ENCODE measurements at places on chromosomes 3 and 15. TPM values are rescaled to one million over a fixed set of nuclear protein-coding genes. Genes with fewer than 3 reads are reported as not detected.

- no peak for DNase-seq
Measured at GRCh38 chr3:66442254-66443117, 58.3 kb downstream of the LRIG1 start.

- DNase-seq, result no peak
Measured at GRCh38 chr3:81983382-81983781, 221.9 kb upstream of the GBE1 start.

DNA sequence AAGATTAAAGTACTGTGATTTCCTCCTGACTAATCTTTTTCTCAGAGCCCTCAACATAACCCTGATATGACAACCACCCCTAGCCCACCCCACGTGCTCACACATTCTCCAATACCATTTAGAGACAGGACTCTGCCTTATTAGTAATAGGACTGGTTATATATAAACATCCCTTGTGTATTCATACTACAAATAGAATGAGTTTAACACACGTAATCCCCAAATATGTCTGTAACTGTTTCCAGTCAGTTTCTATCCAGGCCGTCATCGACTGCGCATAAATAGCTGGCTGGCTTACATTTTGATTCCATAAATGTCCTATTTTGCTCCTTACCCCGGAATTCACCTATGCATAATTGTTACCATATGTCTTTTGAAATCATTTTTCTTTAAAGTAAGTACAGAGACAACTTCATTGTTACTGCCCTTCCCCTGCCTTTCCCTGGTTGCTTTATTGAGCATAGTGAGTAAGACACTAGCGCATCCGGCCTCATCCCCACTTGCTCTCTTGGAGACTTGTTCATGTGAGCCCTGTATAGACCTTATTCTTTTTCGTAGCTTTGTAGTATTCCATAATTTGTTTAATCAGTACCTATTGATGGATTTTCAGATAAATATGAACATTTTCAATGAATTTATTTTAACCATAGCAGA is 3.5 kb upstream of the P2RY14 start:
- no peak for DNase-seq

GRCh38 chr15:89105147-89105546 is 16.9 kb downstream of the ABHD2 start:
- peak; percentile 43 for DNase-seq

GRCh38 chr15:65028921-65029735 is at the start of gene MTFMT:
MTFMT (minus strand) TSS chr15:65029639; CDS start chr15:65029613, 26 bp downstream.
- peak; percentile 70 for DNase-seq

- no peak for DNase-seq
Measured at GRCh38 chr3:99167071-99167470, 265.6 kb upstream of the DCBLD2 start.

DNA sequence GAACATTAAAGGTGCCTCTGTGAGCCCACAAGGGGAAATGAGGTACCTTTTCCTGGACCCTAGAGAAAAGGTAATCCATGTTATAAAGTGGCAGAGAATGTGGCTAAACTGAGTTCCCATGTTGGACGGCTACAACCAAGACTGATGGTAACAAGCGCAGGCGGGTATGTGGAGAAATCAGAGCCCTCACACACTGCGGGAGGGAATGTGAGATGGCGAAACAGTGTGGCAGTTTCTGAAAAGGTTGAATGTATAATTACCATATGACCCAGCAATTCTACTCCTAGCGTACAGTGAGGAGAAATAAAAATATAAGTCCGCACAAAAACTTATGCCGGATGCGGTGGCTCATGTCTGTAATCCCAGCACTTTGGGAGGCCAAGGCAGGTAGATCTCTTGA is 24.1 kb upstream of the SHISA5 start:
- DNase-seq, result no peak

- no peak for DNase-seq
Measured at GRCh38 chr15:95174301-95175259, 943.2 kb downstream of the MCTP2 start.

- DNase-seq, result peak; percentile 63
Measured at GRCh38 chr15:94844538-94845389, 613.4 kb downstream of the MCTP2 start.

- DNase-seq, result no peak
Measured at GRCh38 chr3:42741796-42742195, 31.3 kb downstream of the CCDC13 start.

DNA sequence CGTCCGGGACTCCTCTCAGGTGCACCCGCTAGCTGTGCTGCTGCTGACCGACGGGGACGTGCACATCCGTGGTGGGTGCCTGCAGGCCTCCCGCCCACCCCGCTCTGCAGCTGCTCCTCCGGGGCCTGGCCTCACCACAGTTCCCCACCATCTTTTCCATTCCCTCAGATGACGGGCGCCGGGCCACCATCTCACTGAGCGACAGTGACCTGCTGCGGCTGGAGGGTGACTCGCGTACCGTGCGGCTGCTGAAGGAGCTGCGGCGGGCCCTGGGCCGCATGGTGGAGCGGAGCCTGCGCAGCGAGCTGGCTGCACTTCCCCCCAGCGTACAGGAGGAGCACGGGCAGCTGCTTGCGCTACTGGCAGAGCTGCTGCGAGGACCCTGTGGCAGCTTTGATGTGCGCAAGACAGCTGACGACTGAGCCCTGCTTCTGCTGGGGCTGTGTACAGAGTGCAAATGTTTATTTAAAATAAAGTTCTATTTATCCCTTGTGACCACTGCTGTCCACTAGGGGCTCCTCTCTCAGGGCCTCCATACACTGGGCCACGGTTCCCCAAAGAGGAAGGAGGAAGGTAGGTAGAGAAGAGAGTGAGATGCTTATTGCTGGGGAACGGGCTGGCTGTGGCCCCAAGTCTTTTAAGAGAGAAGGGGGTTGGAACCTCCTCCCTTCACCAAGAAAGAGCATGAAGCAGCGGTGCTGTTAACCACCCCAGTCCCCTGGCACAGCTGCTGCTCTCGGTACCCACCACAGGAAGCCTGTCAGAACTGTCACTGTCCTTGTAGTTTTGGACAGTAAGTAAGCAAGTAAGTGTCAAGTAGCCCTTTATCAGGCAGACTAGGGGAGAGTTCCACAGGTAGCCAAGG is 47.0 kb downstream of the DHX30 start:
- DNase-seq, result no peak

DNA sequence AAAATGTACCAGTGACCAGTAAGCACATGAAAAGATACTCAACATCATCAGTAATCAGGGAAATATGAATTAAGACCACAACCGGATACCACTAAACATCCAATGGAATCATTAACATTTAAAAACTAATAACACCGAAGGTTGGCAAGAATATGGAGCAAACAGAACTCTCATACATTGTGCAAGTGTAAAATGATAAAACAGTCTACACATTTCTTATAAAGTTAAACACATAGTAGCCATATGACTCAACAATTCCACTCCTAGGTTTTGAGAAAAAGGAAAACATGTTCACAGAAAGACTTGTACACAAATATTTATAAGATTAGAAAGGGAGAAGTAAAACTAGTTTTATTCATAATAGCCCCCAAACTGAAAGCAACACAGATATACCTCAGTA is 60.3 kb upstream of the SLCO2A1 start:
- DNase-seq, result no peak

- DNase-seq, result no peak
Measured at GRCh38 chr3:156230278-156230900, 110.0 kb downstream of the KCNAB1 start.

GRCh38 chr3:157475921-157476414 is 27.2 kb downstream of the VEPH1 start:
- no peak for DNase-seq

GRCh38 chr3:115617591-115617990 is 5.7 kb upstream of the GAP43 start:
- DNase-seq, result no peak

- no peak for DNase-seq
Measured at GRCh38 chr3:141875893-141876380, 506 bp upstream of the ATP1B3 start.

DNA sequence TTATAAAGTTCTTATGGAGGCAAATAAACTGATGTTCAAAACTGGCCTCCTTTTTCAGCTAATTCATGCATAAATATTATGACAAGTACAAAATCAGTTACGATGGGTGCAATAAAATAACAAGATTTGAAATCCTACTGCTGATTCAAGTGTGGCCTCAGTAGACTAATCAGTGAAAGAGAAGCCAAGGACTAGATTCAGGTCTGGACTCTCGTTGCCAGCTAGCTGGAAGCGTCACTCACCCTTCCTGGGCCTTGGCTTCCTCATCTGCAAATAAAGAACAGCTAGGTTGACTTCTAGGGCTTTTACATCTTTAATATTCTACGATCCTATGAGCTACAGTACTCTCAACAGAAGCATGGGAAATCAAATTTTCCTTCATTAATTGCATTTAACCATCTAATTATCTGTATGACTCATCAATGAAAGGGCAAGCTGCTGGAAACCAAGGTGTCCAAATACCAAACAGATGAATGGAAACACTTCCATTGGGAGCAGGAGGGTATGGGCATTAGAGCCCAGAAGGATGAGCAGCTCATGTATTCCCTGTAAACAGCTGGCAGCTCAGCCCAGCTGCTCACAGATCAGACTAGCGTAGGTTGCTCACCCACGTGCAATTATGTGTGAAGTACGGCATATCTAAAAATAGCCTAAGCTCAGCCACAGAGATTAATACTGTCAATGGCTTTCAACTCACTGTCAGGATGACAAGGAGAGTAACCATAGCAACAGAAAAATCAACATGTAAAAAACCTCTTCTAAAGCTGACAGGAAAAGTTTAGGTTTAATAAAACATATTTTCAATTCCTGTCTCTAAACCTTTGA is 294.8 kb downstream of the PLCL2 start:
- no peak for DNase-seq

DNA sequence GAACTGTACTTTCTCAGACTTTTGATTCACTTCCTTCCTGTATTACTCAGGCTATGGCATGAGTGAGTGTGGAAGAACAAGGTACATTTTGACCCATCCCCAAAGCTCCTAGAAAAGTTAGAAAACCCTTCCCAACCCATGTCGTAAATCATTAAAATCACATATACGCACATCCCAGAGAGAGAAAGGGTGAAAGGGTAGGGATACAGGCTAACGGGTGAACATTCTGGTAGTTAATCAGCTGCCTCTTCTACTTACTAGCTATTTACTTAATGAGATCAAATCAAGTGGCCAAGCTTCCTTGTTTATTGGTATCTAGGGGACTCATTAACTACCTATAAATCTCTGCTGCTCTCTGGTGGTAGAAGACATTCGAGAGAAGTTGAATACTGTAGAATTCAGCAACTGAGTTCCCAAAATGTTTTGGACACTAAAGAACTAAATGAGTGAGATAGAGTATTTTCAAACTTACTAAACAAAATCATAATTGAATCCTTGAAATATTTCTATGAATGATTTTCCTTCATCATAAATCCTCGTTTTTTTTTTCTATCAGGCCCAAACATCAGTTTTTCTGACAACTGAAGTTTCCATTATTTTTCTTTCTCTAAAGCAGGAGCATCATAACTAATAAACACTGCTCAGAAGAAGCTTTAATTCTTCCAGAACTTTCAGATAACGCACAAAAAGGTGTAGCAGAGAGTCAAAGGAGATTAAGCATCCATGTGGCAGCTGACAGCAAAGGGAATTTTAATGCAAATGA is 124.2 kb downstream of the IMPG2 start:
- DNase-seq, result peak; percentile 35

GRCh38 chr3:14829811-14830210 is 11.0 kb downstream of the FGD5 start:
- no peak for DNase-seq

DNA sequence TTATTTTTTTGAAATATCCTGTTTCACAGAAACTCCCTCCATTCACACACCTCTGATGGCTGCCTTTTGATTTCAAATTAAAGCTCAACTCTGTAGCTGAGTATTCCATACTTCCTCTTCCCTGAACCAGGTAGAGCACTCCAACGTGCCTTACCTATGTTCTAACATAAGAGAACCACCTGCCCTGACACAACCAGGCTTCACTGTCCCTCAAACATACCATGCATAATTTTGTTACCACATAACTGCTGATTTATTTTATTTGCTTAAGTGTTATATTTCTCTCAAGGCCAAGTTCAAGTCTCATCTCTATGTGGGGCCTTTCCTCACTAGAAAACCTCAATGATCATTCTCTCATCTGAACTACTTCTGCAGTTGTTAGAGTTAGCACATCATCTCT is 209.7 kb downstream of the P3H2 start:
- DNase-seq, result no peak

- DNase-seq, result no peak
Measured at GRCh38 chr15:69478259-69478781, 25.7 kb downstream of the RPLP1 start.

GRCh38 chr3:69012100-69012799 is 1.2 kb downstream of the EOGT start:
- DNase-seq, result peak; percentile 32

- no peak for DNase-seq
Measured at GRCh38 chr3:4113811-4114522, 189.2 kb upstream of the SETMAR start.

DNA sequence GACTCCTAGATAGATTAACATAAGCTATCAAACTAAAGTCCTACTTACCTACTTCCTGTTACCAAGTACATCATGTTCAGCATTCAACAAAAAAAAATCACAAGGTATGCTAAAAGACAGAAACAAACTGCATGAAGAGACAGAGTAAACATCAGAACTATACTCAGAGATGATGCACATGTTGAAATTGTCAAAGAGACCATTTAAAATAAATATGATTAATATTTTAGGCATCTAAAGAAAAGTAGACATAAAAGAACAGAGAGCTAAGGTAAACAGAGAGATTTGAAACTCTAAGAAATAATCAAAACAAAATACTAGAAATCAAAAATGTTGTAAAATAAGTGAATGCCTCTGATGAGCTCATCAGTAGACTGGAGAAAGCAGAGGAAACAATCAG is 224.8 kb upstream of the STAC start:
- DNase-seq, result no peak

- DNase-seq, result no peak
Measured at GRCh38 chr3:171227828-171228227, 201.3 kb upstream of the SLC2A2 start.

DNA sequence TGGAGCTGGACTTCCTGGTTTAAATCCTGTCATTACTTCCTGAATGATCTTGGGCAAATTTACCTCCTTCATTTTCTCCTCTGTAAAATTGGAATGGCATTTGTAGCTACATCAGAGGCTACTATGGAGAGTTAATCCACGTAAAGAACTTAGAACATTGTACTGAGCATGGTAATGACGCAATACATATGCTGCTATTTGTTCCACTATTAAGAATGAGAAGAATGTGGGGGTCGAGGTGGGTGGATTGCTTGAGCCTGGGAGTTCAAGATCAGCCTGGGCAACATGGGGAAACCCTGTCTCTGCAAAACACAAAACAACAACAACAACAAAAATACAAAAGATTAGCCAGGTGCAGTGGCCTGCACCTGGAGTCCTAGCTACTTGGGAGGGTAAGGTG is 250.6 kb downstream of the RYR3 start:
- DNase-seq, result no peak

The IMPG2 gene
- polyA plus RNA-seq, result 0.51 TPM

The LRRC28 gene
- 35.8 TPM for polyA plus RNA-seq

The P2RY1 gene
- polyA plus RNA-seq, result 2.6 TPM

The AHSG gene
- polyA plus RNA-seq, result 0.33 TPM

The TMCO5A gene
- not detected for polyA plus RNA-seq

The TRPM1 gene
- 0.58 TPM for polyA plus RNA-seq

The SPESP1 gene
- 4.5 TPM for polyA plus RNA-seq

The CFAP44 gene
- polyA plus RNA-seq, result 31.5 TPM

The SHF gene
- polyA plus RNA-seq, result 16.5 TPM

The GASK1A gene
- 4.1 TPM for polyA plus RNA-seq

The LRRC34 gene
- 12.3 TPM for polyA plus RNA-seq

The WWTR1 gene
- 111 TPM for polyA plus RNA-seq

The C3orf49 gene
- polyA plus RNA-seq, result 0.48 TPM

Measured in renal cortex interstitium (tissue), 15 donors.